ENCODE measurements at places on chromosomes 7 and 10. TPM values are rescaled to one million over a fixed set of nuclear protein-coding genes. Genes with fewer than 3 reads are reported as not detected.

Gene IQUB
- total RNA-seq = 1.3 TPM

Gene LIPN
- total RNA-seq = not detected

DNA sequence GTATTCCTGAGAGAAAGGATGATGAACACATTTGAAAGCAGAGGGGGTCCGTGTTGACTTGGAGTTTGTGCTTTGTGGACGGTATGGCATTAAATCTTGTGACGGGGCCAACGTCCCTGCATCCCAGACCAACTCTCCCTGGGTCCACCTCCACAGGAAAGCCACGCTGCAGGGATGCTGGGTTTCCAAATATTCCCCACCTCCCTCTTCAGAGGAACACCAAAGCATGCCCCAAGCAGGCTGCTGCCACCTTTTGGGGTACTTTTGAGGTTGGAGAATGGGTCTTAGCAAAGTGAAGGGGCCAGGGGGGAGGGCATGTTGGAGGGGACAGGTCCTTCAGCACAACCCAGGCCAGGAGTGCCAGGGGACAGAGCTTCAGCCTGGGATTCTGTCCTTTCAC is 504.4 kb downstream of the TCERG1L start:
- peaks cover 4% of the 10 kb centered on the region for H3K27me3 ChIP-seq
- no peak for DNase-seq
- H3K4me3 ChIP-seq = no peak overlapping the region
- no peaks in the 10 kb centered on the region for H3K4me1 ChIP-seq

GRCh38 chr7:74466196-74466813 is 12.6 kb downstream of the GTF2IRD1 start:
- no peaks in the 10 kb centered on the region for H3K36me3 ChIP-seq
- H3K27ac ChIP-seq = peak overlapping the region; percentile 85
- H3K27me3 ChIP-seq = no peaks in the 10 kb centered on the region
- no peak overlapping the region for H3K4me3 ChIP-seq
- peaks cover 24% of the 10 kb centered on the region for H3K4me1 ChIP-seq
- DNase-seq = peak; percentile 88

DNA sequence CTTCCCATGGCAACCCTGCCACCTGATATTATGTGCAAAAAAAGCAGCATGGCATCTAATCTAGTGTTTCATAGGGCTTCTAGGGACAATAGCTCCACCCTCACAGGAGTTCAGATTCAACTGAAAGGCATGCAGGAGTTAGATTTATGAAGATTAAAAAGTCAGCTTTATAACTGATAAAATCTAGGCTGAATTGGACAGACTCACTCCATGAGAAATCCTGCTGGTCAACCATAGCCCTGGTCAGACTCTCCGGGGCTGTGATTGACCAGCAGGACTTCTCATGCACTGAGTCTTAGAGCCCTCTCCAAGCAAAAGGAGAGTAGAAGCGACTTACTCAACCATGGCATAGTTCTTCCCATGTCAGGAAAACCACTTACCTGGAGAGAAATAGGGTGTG is 345.4 kb downstream of the NEBL start:
- no peak for DNase-seq
- no peaks in the 10 kb centered on the region for H3K36me3 ChIP-seq
- no peak overlapping the region for H3K4me3 ChIP-seq
- H3K4me1 ChIP-seq = no peaks in the 10 kb centered on the region
- H3K27ac ChIP-seq = no peak overlapping the region
- H3K27me3 ChIP-seq = no peaks in the 10 kb centered on the region

Gene FOXI2
- not detected for total RNA-seq

Gene VIPR2
- 27.0 TPM for total RNA-seq

Data from heart left ventricle (tissue), 16 donors.